Stimulated activated CD8-positive, alpha-beta memory T cell treated with anti-CD3 and anti-CD28 coated beads, Interleukin-4, amount 100 ng/mL, for 1 hour (primary cell): ENCODE measurements at places on chromosomes 2 and 18.

- DNase-seq, result no peak
Observed at GRCh38 chr2:200649724-200650123, 63.9 kb downstream of the AOX1 start.

DNA sequence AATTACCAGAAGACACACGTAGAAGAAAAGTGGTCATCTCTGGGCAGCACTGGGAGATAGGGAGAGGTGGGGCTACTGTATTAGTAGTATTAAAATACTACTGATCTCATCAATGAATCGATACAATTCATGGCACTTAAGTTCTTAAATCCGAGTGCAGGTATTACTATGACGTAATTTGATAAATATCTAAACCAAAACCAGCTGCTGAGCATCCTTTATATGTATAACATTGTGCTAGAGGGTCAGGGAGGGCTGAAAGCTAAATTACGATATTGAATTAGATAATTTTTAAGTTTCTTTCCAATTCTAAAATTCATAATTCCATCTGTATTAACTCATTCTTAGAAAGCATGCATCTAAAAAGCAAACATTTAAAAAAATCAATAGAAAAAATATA lies 25.3 kb downstream of the DARS1 start:
- no peak for DNase-seq

- DNase-seq, result no peak
Observed at GRCh38 chr2:164620457-164620856, 825 bp downstream of the GRB14 start.

DNA sequence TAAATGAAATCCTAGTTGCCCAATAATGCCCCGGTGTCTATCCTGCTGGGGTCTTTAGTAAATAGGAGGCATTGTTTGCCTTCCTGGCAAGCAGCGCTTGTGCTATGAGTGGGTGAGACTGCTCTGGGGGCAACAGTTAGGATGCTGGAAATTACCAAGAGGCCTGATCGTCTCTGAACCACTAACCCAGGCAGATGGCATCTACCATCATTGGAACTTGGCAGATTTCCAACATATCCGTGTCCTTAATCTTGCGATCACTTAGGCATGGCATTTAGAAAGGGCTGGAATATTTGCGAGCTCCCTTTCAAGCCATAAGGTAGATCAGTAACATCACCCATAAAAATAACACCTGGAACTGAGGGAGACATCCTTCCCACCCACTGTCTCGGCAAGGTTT lies 18.8 kb upstream of the SH3RF3 start:
- no peak for DNase-seq

DNA sequence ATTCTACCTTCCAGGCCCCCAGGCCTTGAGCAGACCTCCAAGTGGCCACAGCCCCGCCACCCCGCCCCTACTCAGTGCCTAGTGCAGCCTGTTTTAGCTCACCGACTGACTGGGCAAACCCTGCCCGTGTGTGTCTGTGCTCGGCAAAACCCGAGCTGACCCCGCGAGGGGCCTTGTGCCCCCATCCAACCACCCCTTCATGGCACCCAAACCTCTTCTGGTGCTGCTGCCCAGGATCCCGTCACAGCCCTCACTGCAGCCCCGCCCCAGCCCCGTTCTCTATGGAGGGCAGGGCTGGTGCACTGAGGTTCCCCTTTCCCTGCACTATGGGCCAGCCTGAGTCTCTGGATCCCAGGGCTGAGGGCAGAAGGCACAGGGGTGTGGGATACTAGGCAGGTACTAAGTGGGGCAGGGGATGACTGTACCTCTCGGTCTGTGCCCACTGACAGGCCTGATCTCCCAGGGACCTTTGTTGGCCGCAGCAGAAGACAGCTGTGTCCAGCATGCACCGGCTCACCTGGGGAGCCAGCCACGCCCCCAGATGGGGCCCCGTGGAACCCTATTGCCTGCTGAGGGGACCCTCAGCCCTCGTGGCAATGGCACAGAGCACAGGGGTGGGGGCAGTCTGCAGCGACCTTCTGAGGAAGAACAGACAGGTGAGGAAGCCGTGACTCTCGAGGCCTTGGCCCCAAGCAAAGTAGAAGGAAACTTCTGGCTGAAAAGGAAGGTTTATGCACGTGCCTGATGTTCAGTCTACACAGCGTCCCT lies 69.9 kb upstream of the OTOS start:
- no peak for DNase-seq

DNA sequence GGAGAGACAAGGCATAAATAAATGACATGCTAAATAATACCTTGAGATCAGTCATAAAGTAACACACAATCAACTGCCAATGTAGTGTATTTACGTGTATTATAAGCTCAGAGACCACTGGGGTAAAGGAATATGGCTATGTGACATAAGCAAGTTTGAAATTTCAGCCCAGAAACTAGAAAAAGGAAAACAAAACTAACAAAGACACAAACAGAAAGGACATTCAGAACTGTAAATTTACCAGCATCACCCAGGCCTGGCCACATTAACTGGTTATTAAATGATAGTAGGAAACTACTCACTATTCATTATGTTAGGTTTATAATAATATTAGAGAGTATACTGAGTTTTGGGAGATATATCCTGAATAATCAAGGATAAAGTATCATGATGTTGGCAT lies 98.8 kb downstream of the METTL8 start:
- no peak for DNase-seq

DNA sequence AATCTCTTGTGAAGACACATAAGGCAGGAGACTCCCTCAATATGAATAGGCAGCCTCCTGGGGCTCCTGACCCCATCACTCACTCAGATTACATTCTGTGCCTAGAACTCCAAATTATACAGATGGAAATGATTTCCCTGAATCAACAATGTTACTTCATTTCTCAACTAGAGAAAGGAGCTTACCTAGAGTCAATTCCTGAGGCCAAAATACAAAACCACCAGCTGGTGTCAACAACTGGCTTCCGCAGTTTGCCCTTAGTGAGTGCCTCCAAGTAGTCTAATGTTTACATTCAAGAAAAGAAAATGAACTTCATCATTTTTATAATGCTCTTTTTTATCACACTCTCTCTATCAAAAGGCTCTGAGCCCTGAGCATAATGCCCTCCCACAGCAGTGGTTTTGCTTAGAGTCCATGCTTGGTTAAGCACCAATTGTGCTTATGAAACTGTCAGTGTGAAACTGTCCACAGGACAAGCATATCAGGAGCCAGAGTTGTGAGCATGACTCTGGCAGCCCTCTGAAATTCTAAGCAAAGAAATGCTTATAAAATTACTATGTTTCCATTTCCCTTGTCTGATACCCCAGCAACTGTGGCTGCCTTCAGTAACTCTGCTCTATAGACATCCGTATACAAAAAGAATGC lies 305.7 kb upstream of the PKDCC start:
- DNase-seq, result no peak

- no peak for DNase-seq
Observed at GRCh38 chr2:132366421-132367180, 50.0 kb upstream of the GPR39 start.

DNA sequence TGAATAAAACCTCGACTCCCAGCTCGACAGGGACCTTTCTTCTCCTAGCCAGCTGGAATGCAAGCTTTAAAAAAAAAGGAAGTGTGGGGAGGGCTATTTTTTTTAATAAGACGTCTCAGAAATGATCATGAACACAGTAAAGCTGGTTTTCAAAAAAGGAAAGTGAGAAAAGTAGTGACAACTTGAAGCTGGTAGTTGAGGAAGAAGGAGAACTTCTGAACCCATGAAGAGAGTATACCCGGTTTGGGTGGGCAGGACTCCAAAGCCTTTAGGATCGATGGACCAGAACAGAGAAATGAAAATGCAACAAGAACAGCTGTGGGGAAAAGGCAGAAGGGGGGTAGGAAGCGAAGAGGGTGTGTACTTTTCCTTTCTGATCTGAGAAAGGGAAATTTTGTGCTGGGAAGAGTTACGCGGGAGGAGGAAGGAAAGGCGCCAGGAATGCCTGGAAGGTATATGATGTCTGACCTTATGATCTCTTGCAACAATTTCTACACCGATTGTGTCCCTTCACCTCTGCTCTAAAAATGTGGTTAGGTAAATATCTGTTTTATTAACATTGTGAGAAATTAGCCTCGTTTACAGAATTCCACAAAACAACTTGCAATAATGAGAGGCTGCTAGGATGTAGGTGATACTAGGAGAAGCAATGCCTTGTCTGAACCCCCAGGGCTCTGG lies 22.6 kb upstream of the CYP1B1 start:
- no peak for DNase-seq

- DNase-seq, result no peak
Observed at GRCh38 chr2:203534621-203535077, 452 bp downstream of the RAPH1 start.

DNA sequence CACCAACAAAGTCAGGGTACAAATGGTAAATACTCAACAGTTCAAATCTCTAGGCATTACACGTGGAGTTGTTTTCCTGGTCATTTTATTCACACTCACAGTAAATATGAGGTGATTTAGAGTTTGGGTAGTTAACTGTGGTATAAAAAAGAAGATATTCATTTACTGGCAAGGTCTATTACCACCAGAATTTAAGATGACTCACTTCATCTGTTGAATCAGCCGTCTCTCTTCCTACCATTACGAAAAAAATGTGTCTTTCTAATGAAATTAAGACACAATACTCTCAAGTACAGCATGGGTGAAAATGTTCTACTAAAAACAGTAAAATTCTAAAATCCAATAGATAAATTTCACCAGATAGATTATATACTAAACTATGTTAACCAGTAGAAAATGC lies 21.0 kb upstream of the GPR75 start:
- no peak for DNase-seq

DNA sequence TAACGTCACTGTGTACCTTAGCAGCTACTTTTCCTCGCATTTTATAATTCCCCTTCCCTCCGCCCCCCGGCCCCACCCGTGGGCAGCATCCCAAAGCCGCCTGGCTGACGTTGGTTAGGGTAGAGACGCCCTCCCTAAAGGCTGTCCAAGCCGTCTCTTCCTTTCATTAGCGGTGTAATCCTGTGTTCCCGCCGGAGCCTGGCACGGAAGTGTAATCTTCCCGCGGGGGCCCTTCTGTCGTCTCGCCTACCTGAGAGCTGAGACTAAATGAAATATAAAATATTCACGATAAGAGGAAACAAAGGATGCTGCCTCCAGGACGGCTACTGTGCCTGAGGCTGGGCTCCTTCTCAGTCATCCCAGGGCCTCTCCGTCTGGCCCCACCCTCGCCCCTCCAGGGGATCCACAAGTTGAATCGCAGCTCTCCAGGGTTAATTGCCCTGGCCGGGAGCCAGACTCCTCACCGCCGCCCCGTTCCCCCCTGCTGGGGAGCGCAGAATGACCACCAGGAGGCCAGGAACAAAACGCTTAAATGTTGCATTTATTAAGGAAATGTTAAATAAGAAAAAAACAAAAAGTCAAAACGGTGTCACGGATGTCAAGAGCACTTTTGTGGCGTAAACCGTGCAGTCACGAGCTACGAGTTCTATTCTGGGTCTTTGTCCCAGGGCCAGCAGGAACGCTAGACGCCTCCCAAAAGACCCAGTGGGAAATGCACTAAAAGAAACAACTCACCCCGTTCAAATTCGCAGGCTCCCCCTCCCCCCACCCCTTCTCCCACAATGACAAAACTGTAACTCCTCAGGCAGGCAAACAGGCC lies 1.5 kb downstream of the RPRM start:
- DNase-seq, result no peak

GRCh38 chr2:40318921-40319320 lies 133.0 kb downstream of the SLC8A1 start:
- DNase-seq, result no peak

DNA sequence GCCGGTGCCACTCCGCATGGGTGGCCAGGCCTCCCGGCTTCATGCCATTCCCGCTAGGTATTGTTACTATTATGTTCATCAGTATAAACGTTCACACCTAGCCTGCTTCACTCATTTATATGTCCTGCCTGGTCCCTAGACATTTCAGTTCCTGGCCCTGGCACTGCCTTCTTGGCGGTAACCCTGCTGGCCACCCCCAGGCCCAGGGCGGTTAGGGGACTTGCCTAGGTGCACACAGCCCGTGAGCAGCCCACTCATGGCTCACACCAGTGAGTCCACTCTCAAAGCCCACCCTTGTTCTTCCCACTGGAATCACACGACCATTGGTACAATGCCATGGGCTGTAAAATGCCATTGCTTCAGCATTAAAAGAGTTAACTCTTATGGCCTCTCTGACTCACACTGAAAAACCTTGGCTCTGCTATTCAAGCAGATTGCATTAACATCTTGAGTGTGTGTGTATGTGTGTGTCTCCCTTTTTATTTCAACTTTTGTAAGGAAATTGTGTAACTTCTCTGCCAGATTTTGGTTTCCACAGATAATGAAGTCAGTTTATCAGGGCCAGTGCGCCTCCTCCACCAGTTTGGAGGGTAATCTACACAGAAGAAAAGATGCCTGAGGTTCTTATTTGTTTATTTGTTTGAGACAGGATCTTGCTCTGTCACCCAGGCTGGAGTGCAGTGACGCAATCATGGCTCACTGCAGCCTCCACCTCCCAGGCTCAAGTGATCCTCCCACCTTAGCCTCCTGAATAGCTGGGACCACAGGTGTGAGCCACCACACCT lies 74.2 kb downstream of the RAB31 start:
- DNase-seq, result no peak

GRCh38 chr2:140895378-140895777 lies 1235.4 kb downstream of the LRP1B start:
- DNase-seq, result no peak

GRCh38 chr2:46779447-46779941 lies 136.1 kb downstream of the MCFD2 start:
- no peak for DNase-seq

- DNase-seq, result no peak
Observed at GRCh38 chr2:239181903-239182581, 218.8 kb downstream of the HDAC4 start.
